ENCODE measurements at places on chromosomes 13 and 19.
A peak's percentile ranks its signal among the peaks of the same experiment; 100 is the strongest.

DNA sequence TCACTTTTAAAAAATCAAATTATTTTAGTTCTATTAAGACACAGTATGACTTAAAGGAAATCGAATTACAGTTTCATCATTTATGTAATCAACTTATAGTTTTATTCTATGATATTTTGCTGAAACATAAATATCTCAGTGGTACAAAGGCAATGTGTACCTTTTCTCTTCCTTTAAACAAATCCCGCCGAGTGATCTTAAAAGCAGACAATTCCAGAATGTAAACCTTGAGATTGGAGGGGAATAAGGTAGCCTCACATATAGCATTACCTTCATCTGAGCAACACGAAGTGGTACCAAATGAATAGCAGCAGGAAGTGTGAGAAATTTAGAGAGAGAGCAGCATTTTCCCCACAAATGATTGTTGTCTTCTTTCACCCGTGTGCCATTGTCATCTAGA, 842.2 kb upstream of the GPC6 start:
- H3K27me3 ChIP-seq: no peaks in the 10 kb centered on the region
- no peaks in the 10 kb centered on the region for H3K36me3 ChIP-seq
- DNase-seq: no peak
- no peak overlapping the region for H3K27ac ChIP-seq
- no peak overlapping the region for H3K4me3 ChIP-seq

DNA sequence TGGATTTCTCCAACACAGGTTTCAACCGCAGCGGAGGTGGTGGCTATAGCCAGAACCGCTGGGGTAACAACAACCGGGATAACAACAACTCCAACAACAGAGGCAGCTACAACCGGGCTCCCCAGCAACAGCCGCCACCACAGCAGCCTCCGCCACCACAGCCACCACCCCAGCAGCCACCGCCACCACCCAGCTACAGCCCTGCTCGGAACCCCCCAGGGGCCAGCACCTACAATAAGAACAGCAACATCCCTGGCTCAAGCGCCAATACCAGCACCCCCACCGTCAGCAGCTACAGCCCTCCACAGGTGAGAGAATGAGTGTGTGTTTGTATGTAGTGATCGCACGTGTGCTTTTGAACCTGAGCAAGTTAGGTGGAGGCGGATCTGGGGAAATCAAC, 6.0 kb upstream of the CCDC97 start:
- DNase-seq: no peak
- peaks cover 98% of the 10 kb centered on the region for H3K36me3 ChIP-seq
- no peaks in the 10 kb centered on the region for H3K27me3 ChIP-seq
- H3K27ac ChIP-seq: peak overlapping the region; percentile 95

- no peaks in the 10 kb centered on the region for H3K4me1 ChIP-seq
- H3K4me3 ChIP-seq: no peak overlapping the region
- H3K27me3 ChIP-seq: peaks cover 9% of the 10 kb centered on the region
- no peak for DNase-seq
Measured at GRCh38 chr13:75008926-75009325, 473.0 kb downstream of the TBC1D4 start.

- no peaks in the 10 kb centered on the region for H3K36me3 ChIP-seq
- DNase-seq: no peak
- H3K27ac ChIP-seq: no peak overlapping the region
- H3K4me1 ChIP-seq: no peaks in the 10 kb centered on the region
Measured at GRCh38 chr13:35530581-35530980, 54.1 kb upstream of the MAB21L1 start.

GRCh38 chr19:4266253-4267000, 12.6 kb upstream of the SHD start:
- peak overlapping the region; percentile 56 for H3K27ac ChIP-seq
- H3K4me3 ChIP-seq: no peak overlapping the region
- no peak for DNase-seq
- H3K4me1 ChIP-seq: peaks cover 14% of the 10 kb centered on the region
